Forelimb muscle (tissue), 1 donor: ENCODE measurements at places on chromosomes 16 and 17.

DNA sequence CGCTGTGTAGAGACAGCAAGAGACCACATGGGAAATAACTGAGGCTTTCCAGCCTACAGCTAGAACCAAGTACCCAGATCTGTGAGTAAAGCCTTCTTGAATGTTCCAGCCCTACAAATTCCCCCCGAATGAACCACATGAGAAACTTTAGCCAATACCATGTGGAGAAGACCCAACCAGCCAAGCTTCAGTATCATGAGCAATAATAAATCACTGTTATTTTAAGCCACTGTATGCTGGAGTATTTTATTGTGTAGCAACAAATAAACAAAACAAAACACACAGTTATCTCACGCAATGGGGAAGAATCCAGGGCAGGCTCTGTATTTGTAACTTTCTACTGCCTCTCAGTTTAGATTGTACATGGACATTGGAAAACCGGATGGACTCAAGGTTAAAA is 426.2 kb downstream of the CDH11 start:
- DNase-seq, result no peak

DNA sequence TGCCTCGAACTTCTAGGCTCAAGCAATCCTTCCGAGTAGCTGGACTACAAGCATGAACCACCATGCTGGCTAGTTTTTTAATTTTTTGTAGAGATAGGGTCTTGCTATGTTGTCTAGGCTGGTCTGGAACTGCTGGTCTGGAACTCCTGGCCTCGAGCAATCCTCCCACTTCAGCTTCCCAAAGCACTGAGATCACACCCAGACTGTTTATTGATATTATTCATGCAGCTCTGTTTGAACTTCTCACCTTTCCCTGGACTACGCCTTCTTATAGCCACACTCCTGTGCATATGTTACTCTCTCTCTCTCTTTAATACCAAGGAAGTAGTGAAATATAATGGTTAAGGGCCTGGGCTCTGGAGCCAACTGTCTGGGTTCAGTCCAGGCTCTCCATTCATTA is 4.6 kb downstream of the COG7 start:
- no peak for DNase-seq

GRCh38 chr16:57619133-57619605 is 9.3 kb upstream of the ADGRG1 start:
- no peak for DNase-seq

- DNase-seq, result no peak
Observed at GRCh38 chr16:83792391-83792790, 15.4 kb upstream of the HSBP1 start.

DNA sequence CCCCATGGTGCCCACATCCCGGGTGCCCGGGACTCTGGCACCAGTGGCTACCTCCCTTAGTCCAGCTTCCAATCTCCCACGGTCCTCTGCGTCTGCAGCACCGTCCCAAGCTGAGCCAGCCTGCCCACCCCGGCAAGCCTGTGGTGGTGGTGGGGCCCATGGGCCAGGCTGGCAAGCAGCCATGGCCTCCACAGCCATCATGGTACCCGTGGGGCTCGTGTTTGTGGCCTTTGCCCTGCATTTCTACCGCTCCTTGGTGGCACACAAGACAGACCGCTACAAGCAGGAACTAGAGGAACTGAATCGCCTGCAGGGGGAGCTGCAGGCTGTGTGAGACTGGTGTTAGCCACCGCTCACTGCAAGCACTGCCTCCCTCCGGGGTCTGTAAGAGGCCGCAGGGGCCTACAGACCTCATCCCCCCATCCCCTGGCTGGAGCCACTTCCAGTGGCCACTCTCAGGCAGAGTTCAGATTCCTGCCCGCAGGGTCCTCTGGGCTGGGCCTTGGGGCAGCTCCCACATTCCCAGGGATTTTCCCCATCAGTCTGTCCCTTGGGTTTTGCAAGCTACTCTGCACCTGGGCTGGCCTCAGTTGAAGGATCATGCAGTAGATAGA is 3.9 kb upstream of the SETD1A start:
- DNase-seq, result no peak

DNA sequence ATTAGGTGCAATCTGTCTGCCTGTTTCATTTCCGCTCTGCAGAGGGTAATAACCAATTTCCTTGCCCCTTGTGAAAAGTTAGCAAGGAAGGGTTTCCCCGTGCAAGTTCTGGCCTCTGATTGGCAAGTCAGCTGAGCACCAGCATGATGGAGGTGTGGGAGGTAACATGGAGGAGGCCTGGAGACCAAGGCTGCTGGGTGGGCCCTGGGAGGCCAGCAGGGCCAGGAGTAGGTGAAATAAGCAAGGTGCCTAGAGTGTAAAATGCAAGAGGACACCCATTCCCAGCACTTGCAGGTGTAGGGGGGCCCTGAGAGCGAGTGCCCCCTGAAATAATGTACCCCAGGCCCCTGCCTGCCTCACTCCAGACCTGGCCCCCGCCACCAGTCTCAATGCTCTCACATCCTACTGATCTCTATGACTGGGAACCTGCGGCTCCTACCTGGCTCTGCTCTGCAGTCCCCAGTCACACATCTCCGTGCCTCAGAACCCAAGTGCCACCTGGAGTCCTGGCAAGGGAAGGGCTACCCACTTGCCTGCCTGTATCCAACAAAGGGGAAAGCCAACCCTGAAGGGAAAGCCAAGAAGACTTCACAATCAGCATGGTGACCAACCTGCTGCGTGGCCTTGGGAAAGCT is 116.2 kb downstream of the C16orf78 start:
- no peak for DNase-seq

GRCh38 chr17:46826116-46826515 is 7.6 kb upstream of the WNT3 start:
- no peak for DNase-seq

GRCh38 chr16:24540602-24541210 is 1.3 kb downstream of the RBBP6 start:
- no peak for DNase-seq

DNA sequence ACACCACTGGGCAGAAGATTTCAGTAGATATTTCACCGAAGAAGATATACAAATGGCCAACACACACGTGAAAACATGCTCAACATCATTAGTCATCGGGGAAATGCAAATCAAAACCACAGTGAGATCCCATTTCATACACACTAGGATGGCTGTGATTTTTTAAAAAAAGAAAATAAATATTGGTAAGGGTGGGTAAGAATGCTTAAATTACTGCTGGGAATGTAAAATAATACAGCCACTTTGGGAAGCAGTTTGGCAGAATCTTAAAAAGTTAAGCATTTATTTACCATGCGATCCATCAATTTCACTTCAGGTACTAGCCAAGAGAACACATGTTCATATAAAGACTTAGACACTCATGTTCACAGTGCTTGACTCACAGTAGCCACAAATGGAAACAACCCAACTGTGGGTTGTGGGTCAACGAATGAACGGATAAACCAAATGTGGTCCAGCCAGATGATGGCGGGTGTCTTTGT is 6.5 kb upstream of the C16orf74 start:
- no peak for DNase-seq

DNA sequence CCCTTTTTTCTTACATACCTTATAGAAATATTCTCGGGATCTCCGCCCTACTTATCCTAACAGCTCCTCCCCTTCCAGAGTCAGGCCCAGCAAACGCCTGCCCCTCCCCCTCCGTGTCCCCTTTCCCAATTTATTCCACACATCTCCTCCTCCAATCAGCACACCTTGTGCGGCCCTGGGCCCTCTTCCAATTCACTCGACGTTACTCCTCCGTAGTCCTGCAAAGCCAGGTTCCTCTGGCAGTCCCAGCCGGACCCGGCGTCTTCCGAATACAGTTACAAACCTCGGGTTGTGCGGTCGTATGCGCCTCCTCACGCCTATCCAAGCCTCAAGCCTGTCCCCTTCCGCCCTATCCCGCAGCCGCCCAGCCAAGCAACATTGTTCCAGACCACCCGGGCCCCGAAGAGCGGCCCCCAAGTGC is 677 bp downstream of the CBX1 start:
- DNase-seq, result no peak

DNA sequence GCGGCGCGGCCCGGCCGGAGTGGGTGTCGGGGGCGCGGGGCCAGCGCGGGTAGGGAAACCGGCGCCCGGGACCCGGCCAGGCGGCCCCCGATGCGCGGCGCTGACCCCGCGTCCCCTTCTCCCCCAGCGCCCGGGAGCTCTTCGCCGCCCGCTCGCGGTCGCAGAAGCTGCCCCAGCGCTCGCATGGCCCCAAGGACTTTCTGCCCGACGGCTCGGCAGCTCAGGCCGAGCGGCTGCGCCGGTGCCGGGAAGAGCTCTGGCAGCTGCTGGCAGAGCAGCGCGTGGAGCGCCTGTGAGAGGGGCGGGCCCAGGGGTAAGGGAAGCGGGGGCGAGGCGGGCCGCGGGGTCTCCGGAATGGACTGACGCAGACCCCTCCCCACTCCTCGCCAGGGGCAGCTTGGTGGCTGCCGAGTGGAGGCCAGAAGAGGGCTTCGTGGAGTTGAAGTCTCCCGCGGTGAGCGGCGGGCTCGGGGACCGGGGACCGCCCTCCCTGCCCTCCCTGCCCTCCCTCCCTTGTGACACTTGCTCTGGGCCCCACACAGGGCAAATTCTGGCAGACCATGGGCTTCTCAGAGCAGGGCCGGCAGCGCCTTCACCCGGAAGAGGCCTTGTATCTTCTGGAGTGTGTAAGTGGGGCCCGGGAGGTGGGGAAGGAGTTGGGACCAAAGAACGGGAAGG is 430 bp downstream of the TSEN54 start:
- DNase-seq, result no peak

- no peak for DNase-seq
Observed at GRCh38 chr17:73281928-73282327, 20.2 kb upstream of the CPSF4L start.

GRCh38 chr16:50478773-50479149 is 69.4 kb upstream of the NKD1 start:
- no peak for DNase-seq

DNA sequence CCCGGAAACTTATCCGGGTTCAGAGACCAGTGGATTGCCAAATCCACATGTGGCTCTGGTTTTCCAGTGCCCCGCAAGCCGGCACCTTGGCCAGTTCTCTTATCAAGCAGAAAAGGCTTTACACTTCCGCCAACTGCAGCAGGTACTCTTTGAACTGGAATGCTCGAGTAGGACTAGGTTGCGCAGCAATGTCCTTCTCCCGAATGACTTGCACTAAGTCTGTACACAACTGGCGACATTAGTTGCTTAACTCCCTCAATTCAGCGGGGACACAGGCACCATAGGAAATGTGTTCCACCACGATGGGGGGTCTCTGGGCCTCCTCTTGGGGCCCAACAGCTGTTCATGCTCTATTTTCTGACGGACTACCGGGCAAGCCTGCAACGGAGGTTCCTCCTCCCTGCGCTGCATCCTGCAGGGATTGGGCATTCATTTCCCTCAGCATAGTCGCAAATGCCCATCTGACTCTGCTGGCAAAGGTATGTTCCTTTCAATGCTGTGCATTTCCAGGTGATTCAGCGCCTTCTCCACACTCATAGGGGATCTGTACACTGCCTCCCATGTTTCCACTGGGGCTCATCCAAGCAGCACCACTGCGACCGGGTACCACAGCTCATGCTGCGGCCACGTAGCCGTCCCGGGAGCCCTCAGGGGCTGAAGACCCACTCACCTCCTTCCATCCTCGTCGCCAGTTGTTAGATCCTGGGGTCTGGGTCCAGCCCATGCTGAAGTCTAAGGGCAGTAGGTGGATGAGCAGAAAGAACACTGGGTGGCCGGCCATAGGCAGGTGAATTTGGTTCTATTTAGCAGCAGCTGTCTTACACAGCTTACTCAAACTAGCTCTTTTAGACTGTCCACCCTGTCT is 34.2 kb upstream of the APPBP2 start:
- DNase-seq, result no peak

- DNase-seq, result no peak
Observed at GRCh38 chr17:64209983-64210382, 53.1 kb downstream of the TEX2 start.

GRCh38 chr17:77679589-77679988 is 278.9 kb upstream of the TNRC6C start:
- DNase-seq, result no peak

- DNase-seq, result no peak
Observed at GRCh38 chr16:90077757-90078578, 837 bp upstream of the PRDM7 start.

DNA sequence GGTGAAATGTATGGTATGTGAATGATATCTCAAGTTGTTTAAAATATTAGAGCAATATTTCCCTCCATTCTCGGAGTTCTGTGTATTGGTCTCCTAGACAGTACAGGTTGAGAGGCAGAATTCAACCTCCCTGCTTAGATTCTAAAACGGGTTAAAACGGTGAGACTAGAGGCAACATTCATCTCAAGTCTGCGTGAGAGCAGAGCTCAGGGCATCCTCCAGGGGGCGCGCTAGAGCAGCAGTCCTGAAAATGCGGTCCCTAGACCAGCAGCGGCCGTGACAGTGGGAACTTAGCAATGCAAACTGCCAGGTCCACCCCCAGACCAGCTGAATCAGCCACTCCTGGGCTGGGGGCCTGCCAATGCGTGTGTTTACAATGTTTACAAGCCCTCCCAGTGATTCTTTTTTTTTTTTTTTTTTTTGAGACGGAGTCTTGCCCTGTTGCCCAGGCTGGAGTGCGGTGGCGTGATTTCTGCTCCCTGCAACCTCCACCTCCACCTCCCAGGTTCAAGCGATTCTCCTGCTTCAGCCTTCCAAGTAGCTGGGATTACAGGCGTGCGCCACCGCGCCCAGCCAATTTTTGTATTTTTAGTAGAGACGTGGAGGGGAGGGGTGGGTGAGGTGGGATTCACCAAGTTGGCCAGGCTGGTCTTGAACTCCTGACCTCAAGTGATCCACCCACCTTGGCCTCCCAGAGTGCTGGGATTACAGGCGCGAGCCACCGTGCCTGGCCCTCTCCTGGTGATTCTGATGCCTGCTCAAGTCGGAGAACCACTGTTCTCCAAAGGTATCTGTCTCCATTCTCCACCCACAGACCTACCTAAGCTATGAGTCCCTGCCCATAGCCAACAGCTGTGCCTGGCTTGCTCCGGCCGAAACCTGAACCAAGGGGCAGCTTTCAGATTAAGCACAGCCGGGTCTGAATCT is 24.2 kb downstream of the KLHL36 start:
- no peak for DNase-seq

DNA sequence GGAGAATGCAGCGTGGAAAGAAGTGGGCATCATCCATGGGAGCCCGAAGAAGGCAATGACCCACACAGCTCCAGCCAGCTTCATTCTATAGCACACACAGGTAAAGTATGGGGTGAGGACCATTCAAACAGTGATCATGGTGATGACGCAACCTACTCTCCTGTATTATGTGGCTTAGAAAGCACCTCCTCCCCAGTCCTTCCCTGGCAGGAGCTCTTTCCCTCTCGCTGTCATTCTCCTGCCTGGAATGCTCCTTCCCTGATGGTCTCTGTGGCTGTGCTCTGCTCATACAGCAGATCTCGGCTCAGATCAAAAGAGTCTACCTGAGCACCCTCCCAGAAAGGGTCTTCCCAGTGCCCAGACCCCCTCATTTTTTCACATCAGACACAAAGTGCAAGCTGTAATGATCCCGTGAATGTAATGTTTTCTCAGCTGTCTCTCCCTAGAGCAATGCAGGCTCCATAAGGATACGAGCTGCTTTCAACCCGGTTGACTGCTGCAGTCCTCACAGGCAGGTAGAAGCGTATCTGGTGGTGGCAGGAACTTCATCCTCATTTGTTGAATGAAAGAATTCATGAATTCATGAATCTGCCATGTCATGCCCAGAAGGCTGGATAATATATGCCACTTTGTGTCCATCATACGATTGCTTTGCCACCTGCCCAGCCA is 248.8 kb downstream of the HS3ST3A1 start:
- DNase-seq, result no peak

- DNase-seq, result no peak
Observed at GRCh38 chr17:15457723-15458094, 9.7 kb downstream of the CDRT4 start.
